ENCODE measurements at places on chromosomes 2 and 18.

DNA sequence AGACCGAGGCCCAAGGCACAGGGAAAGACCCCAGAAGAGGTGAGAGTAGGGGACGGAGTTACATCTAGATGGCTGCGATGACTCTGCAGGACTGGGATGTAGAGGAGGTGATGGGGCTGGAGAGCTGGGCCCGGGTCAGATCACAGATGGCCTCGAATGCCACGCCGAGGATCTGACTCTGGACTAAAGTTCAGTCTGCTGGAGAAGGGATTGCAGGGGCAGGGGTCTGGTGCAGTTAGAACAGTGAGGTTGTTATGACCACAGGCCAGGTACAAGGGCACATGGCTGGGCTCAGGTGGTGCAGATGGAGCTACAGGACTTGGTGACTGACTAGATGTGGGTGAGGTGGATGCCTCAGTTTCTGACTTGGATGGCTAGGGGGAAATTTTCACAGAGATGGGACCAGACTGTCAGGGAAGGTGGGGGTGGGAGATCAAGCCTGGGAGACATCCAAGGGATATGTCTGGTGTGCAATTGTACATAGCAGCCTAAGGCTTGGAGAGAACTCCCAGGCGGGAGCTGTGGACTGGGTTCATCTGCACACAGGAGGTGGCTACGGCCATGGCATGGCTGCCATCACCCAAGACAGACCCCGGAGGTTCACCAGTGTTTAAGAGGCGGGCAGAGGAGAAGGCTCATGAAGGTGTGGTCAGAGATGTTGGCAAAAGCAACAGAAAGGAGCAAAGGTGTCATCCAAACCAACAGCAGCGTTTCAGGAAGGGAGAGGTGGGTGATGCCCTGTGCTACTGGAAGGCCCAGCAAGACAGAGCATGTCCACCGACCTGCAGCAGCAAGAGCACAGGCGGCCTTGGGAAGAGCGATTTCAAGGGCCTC lies 66.9 kb downstream of the CIB4 start:
- DNase-seq: no peak

- DNase-seq: peak; percentile 47
Observed at GRCh38 chr2:74690571-74690970, 36.5 kb downstream of the SEMA4F start.

GRCh38 chr2:196989496-196989895 lies 63.0 kb upstream of the PGAP1 start:
- DNase-seq: no peak

DNA sequence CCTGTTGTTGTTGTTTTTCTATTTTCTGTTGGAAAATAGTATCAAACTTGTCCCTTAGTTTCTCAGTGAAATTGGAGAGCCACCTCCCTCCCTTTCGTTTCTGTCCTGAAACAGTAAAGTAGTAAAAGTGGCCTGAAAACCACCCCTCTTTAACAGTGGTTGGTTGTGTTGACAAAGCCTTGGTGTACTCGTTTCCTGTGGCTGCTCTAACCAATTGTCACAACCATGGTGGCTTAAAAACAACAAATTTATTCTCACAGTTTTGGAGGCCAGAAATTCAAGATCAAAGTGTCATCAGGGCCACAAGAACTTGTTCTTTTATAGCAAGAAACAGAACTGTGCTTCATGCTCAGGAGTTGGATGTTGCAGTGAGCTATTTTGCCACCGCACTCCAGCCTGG lies 4.0 kb upstream of the DYSF start:
- DNase-seq: no peak

DNA sequence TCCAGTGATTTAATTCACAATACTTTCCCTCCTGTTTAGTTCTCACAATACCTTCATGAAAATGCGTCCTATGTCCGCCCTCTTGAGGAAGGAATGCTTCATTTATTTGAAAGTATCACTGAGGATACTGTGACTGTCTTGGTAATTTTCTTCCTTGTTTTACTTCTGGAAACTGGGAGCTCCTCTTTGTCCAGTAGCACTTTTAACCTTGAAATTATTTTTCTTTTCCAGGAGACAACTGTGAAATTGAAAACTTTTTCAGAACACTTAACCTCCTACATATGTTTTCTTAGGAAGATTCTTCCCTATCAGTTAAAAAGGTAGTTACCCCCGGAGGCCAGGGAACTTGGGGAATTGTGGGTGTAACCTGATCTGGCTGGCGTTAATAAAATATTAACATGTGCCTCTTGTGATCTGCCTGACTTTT lies 58.9 kb upstream of the STON1 start:
- peak; percentile 57 for DNase-seq

DNA sequence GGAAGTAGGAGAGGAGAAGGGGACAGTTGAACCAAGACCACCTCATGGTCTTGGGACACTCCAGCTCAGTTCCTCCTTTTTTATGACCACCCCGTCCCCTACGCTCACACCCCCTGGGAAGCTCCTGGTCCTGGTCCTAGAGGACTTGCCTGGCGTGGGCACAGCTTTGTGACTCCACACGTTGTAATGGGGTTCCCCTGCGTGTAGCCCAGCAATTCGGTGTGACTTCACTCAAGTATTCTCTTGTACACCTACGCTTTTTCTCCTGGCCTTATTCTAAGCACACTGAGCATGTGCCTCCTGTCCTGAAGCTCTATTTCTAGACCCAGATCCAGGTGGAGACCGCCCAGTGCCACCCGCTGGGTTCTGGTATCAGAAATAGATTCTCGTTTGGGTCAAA lies 36.1 kb upstream of the B3GNT7 start:
- no peak for DNase-seq

GRCh38 chr2:235827585-235827992 lies 333.7 kb downstream of the AGAP1 start:
- no peak for DNase-seq

DNA sequence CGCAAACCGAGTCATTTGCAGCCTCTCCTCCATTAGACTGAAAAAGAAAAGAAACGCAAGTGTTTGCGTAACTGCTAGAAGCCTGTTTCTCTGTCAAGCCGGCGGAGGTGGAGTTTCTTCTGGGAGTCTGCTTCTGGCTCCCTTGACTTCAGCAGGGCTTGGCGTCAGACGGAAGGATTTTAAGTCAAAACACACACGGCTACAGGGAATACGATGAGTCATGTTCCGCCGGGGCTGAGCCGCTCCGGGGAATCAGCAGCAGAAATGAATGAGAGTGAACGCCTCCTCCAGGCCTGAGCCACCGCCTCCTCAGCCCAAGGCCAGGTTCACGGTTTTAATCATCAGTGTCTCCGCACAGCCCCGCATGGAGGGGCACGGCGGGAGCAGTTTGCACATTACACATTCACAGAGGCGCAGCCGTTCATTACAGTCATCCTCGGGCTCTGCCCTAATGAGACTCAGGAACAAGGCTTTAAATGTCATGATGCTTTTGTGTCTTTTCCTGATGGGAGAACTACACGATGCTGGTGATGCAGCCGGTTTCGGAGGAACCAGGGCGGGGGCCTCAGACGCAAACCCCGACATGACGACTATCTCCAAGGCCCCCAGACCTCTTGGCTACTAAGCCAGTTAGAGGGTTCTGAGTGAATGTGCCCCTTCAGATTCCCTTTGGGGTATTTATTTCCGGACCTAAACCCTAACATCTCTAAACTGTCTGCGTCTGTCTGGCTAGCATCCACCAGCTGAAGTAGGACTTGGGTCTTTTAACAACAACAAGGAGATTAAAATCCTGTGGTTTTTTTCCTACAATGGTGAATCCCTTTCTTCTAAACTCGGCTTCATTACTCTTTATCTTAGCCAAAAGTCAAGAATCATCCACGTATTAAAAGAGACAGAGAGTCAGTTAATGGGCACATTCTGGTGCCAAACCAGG lies 11.1 kb upstream of the SCG2 start:
- DNase-seq: peak; percentile 66

- DNase-seq: no peak
Observed at GRCh38 chr2:60629305-60629662, 75.8 kb upstream of the BCL11A start.

GRCh38 chr18:13388586-13389490 lies 170.3 kb downstream of the LDLRAD4 start:
- DNase-seq: no peak

- DNase-seq: no peak
Observed at GRCh38 chr2:157540102-157540501, 88.6 kb downstream of the ACVR1C start.

DNA sequence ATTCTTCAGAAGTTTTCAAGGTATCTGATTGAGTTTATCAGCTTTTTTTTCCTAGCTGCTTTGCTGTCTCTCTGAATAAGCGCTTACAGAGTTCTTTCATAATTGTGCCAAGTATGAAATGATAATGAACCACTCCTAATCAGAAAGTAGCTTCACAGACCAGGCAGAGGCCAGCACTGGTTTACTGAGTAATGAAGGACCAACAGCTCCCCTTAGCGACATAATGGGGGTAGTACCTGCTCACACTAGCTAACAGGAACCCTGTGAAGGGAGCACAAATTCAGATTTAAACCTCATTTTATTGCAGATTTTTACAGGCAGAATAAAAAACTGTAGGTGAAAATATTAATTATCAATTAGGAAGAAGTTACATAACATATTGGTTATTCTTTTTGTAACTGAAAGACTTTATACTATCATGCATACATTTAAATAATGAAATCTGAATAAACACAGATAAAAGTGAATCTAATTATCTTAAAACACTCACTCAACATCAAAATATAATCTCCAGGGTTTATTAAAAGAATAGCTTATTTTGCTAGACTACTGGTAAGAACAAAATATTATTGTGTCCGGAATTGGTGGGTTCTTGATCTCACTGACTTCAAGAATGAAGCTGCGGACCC lies 53.7 kb upstream of the LRRC30 start:
- peak; percentile 34 for DNase-seq

GRCh38 chr2:202689459-202689858 lies 54.7 kb downstream of the FAM117B start:
- no peak for DNase-seq

DNA sequence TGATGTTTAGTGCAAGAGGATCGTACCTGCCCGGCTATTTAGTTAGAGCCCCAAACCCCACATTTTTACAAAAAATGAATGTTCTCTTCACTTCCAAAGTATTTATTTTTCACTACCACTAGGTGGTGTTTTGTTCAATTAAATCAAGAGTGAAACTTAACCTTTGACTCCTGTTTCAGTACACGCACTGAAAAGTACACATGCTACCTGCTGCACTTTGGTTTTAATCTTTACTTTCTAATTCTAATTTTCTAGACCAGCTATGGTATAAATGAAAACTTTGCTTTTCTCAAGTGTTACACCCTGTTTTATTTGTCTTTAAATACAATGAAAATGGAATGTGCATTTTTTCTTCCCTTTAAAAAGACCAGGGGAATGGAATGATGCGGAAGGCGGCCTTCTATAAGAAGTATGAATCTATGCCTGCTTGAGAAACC lies 31.4 kb upstream of the CHN1 start:
- DNase-seq: peak; percentile 23

DNA sequence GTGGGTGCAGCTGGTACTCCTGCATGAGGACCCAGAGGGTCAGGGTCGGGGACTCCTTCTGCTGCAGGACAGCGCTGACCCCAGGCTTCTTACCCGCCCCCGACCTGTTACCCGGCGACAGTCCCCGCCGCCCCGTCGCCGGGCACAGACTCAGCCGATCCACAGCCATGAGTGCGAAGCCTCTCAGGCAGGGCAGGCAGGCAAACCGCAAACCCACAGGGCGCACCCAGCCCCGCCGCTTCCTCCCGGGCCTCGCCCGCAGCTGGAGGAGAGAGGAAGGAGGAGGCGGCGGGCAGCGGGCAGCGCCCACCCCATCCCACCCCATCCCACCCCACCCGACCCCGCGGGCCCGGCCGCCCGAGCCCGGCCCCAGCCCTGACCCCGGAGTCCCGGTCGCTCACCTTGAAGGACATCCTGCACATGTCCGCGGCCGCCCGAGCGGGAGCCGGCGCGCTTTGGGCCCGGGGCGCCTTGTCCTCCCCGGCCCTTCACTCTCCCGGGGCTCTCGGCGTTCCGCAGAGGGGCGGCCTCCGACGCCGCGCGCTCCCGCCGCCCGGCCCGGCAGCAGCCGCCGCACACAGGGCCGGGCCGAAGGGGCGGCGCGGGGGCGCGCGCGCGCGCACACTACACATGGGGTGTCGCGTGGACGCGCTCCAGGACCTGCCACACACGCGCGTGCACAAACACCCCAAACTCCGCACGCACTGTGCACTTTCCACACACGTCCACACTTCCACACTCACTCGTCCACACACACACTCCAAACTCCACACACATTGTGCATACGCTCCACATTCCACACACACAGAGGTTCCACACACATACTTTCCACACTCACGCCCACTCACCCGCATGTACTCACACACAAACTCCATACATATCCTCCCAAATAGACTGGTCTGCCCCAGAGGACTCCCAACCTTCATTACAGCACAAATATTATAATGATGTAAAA lies at the start of gene ANKRD29:
Gene ANKRD29 (minus strand): TSS at position 603 of the 955 bp plus-strand sequence. CDS start 181 bp downstream, at position 422.
- DNase-seq: peak; percentile 0

DNA sequence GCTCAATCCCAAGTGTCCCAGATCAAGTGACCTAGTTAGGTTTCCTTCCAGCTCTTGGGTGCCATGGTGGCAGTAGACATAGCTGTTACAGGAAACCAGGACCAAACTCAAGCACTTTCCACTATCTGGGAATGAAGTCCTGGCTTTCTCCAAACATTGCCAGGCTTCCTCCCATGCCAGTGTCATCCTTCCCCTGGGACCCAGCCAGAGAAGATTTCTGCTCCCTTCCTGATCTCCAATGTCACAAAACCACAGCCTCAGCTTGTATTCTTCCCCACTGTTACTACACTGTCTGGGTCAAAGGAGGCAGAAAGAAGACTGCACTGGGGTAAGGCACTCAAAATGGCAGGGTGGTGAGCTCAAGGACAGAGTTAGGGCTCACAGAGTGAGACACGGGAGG lies 347.1 kb downstream of the TNS1 start:
- no peak for DNase-seq

- no peak for DNase-seq
Observed at GRCh38 chr2:74267068-74267467, 68.7 kb downstream of the MTHFD2 start.

- no peak for DNase-seq
Observed at GRCh38 chr18:23596183-23596582, 9.9 kb upstream of the NPC1 start.

- DNase-seq: no peak
Observed at GRCh38 chr18:39886136-39886535, 2068.9 kb upstream of the PIK3C3 start.

DNA sequence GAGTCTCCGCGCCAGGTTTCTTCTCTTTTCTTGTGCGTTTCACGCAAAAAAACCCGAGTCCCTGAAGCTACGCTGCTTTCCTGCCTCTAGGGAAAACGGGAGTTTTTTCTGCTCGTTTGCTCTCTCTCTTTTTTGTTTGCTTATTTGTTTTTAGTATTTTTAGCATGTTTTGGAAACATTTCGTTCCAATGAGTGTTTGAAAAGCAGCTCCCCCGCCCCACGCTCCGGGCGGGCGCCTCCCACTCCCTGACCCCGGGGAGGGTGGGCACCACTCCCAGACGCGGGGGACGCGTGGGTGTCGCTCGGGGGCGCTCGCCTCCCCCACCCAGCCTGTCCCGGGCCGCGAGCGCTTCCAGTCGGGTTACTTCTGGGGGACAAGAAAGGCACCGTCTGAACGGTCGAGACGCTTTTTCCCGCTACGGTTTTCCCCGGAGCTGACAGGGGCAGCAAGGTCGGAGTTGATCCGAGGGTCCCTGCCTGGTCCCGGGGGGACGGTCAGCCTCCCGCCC lies 446 bp upstream of the EFHD1 start:
- DNase-seq: peak; percentile 90
